ENCODE measurements at places on chromosomes 5 and 9.
A peak's percentile ranks its signal among the peaks of the same experiment; 100 is the strongest.

GRCh38 chr9:89935115-89935514, 330.3 kb downstream of the GADD45G start:
- no peak for DNase-seq

- DNase-seq, result no peak
Measured at GRCh38 chr5:31707329-31707728, 68.4 kb downstream of the PDZD2 start.

GRCh38 chr5:83987513-83988292, 267.0 kb upstream of the HAPLN1 start:
- no peak for DNase-seq

DNA sequence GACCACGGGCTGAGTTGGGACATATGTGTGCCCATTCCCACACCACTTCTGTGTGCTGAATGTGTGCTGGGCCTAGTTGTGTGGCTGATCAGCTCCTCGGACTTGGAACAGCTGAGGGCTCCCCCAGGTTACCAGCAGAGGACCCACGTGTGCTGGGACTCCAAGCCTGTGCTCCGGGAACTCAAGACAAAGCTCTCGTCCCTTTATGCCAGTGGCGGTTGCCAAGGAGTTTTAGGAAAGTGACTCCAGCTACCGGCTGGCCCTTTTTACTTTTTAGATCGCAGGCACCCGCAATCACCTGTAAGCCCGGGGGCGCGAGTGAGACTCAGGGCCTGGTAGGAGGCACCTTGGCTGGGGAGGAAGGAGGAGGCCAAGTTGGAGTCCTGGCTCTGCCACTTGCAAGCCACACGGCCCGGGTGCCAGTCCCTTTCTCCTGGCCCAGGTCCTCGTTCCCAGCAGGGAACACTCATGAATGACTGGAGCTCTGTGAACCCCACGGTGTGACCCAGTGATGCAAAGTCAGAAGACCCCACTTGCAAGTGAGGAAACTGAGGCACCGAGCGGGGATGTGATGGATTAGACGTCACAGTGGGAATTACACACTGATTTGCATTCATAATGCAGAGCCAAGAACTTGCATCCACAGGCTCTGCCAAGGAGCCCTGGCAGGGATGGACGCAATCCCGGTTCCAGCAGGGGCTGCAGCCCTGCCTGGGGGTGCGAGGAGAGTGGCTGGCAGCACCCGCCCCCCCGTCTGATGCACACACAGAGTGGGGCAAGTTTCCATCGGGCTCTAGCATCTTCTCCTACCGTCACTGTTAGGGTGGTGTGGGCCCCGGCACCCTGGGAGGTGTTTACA, 26.9 kb downstream of the CRB2 start:
- no peak for DNase-seq

GRCh38 chr9:110738982-110739381, 70.4 kb downstream of the MUSK start:
- no peak for DNase-seq

GRCh38 chr9:100759215-100759614, 181.3 kb downstream of the CAVIN4 start:
- no peak for DNase-seq

GRCh38 chr5:112005623-112005930, 248.6 kb upstream of the NREP start:
- DNase-seq, result no peak

GRCh38 chr5:80468131-80468530, 19.8 kb upstream of the FAM151B start:
- no peak for DNase-seq

- no peak for DNase-seq
Measured at GRCh38 chr9:76438841-76439588, 20.0 kb upstream of the GCNT1 start.

DNA sequence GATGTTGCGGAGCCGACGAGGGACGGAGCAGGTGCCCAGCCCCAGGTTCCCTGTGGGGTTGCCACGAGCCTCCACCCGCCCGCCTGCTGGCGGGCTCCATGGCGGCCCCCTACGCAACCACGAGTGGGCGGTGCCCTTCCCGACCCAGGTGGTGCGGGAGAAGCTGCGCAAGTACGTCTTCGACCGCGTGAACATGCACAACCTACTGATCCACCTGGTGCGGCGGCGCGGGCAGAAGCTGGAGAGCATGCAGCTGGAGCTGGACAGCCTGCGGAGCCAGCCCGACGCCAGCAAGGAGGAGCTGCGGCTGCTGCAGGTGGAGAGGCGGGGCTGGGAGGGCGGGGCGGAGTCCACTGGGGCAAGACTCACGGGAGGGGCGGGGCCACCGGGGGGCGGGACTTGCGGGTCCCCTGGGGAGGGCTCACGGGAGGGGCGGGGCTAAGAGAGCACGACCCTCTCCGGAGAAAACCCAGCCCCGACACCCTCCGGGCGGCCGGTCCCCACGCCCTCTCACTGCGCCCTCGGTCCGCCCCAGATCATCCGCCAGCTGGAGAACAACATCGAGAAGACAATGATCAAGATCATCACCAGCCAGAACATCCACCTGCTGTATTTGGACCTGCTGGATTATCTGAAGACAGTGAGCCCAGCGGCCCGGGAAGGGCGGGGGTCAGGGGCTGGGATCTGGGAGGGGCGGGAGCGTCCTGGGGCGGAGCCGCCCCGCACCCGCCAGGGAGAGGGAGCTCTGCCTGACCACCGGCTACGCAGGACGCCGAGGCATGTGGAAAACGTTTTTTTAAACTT, 3.9 kb downstream of the CCDC183 start:
- peak; percentile 87 for DNase-seq

- no peak for DNase-seq
Measured at GRCh38 chr9:23551311-23551721, 274.7 kb downstream of the ELAVL2 start.
